Body of pancreas (tissue), 4 donors: ENCODE measurements at places on chromosomes 3 and 15.

- no peak for DNase-seq
Measured at GRCh38 chr3:122940628-122941086, 86.9 kb downstream of the SEMA5B start.

DNA sequence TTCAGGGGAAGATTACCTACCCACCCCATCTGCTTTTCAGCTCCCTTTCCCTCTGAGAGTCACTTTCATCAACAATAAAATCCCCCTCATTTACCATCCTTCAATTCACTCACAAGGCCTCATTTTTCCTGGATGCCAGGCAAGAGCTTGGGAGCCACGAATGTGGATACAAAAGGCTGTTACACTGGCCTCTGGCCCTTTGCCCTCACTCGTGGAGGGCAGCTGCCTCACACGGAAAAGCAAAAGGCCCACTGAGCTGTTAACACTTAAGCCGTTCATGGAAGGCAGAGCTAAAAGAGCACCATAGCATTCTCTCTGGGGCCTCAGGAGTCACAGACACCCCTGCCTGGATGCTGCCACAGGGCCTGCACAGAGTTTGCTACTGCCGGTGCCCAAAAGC lies 102.4 kb upstream of the TUSC7 start:
- no peak for DNase-seq

DNA sequence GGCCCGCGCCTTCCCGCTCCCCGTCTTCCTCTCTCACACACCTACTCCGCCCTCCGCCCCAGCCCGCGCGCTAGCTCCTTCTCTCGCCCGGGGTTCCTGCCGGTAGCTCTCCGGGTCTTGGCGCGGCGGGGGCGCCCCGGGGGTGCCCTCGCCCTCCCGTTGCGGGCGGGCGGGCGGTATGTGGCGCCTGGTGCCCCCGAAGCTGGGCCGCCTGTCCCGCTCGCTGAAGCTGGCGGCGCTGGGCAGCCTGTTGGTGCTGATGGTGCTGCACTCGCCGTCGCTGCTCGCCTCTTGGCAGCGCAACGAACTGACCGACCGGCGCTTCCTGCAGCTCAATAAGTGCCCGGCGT lies 507 bp downstream of the DIPK2A start:
- DNase-seq = no peak

GRCh38 chr3:14847613-14848541 lies 29.1 kb downstream of the FGD5 start:
- peak; percentile 22 for DNase-seq
